ENCODE measurements at places on chromosomes 3 and 15. TPM values are rescaled to one million over a fixed set of nuclear protein-coding genes. Genes with fewer than 3 reads are reported as not detected.
A peak's percentile ranks its signal among the peaks of the same experiment; 100 is the strongest.

GRCh38 chr15:76150513-76150912 lies 90.7 kb downstream of the TMEM266 start:
- peaks cover 15% of the 10 kb centered on the region for H3K27me3 ChIP-seq
- H3K4me3 ChIP-seq: no peak overlapping the region
- H3K4me1 ChIP-seq: peaks cover 11% of the 10 kb centered on the region

IGF2BP2 gene
- 140 TPM for total RNA-seq

- no peak overlapping the region for H3K27ac ChIP-seq
- H3K27me3 ChIP-seq: no peaks in the 10 kb centered on the region
- H3K4me1 ChIP-seq: peaks cover 20% of the 10 kb centered on the region
- no peak for DNase-seq
Observed at GRCh38 chr15:78290222-78290621, 9.2 kb downstream of the SKIC8 start.

- H3K27ac ChIP-seq: no peak overlapping the region
- H3K27me3 ChIP-seq: no peaks in the 10 kb centered on the region
- no peaks in the 10 kb centered on the region for H3K36me3 ChIP-seq
- no peak overlapping the region for H3K4me3 ChIP-seq
- no peak for DNase-seq
- H3K4me1 ChIP-seq: no peaks in the 10 kb centered on the region
Observed at GRCh38 chr3:167051421-167051820, 328.7 kb downstream of the ZBBX start.

GRCh38 chr3:157282261-157283191 lies 122.6 kb upstream of the CCNL1 start:
- H3K4me3 ChIP-seq: no peak overlapping the region
- H3K36me3 ChIP-seq: no peaks in the 10 kb centered on the region
- no peaks in the 10 kb centered on the region for H3K27me3 ChIP-seq
- no peaks in the 10 kb centered on the region for H3K4me1 ChIP-seq
- H3K27ac ChIP-seq: no peak overlapping the region

DNAH12 gene
- 0.22 TPM for total RNA-seq

DNA sequence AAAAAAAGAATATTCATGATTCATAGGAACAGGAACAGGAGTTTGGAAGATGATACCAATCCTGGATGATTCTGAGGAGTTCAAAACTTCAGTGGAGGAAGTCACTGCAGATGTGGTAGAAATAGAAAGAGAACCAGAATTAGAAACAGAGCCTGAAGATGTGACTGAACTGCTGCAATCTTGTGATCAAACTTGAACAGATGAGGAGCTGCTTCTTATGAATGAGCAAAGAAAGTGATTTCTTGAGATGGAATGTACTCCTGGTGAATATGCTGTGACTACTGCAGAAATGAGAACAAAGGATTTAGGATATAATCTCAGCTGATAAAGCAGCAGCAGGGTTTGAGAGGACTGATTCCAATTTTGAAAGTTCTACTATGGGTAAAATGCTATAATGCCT lies 72.7 kb downstream of the GSK3B start:
- DNase-seq: no peak
- no peaks in the 10 kb centered on the region for H3K27me3 ChIP-seq
- H3K36me3 ChIP-seq: no peaks in the 10 kb centered on the region
- no peak overlapping the region for H3K4me3 ChIP-seq
- H3K4me1 ChIP-seq: no peaks in the 10 kb centered on the region
- no peak overlapping the region for H3K27ac ChIP-seq

- no peaks in the 10 kb centered on the region for H3K36me3 ChIP-seq
- DNase-seq: peak; percentile 85
- H3K4me1 ChIP-seq: peaks cover 38% of the 10 kb centered on the region
Observed at GRCh38 chr3:192273697-192274010, 453.7 kb downstream of the FGF12 start.

RLBP1 gene
- not detected for total RNA-seq

DNA sequence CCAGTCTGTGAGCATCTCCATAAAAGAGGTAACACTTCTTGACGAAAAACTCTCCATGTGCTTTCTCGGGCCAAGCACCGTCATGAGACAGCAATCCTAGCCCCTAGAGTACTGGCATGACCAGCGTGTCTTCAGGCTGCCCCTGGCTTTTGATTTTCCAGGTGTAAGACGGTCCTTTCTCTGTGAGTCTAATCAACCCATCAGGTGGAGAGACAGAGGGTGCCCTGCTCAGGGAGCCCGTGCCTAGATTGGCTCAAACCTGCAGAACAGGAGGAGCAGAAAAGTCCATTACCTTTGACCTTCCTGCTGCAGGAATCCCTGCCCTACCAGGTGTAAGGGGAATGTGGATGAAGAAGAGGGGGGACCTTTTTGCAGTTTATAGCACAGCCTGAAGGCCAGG lies 109.5 kb upstream of the CHRM5 start:
- no peaks in the 10 kb centered on the region for H3K36me3 ChIP-seq
- no peak overlapping the region for H3K4me3 ChIP-seq
- H3K27me3 ChIP-seq: no peaks in the 10 kb centered on the region
- peaks cover 27% of the 10 kb centered on the region for H3K4me1 ChIP-seq
- H3K27ac ChIP-seq: no peak overlapping the region
- DNase-seq: peak; percentile 1
